ENCODE measurements at places on chromosomes 4 and X.

DNA sequence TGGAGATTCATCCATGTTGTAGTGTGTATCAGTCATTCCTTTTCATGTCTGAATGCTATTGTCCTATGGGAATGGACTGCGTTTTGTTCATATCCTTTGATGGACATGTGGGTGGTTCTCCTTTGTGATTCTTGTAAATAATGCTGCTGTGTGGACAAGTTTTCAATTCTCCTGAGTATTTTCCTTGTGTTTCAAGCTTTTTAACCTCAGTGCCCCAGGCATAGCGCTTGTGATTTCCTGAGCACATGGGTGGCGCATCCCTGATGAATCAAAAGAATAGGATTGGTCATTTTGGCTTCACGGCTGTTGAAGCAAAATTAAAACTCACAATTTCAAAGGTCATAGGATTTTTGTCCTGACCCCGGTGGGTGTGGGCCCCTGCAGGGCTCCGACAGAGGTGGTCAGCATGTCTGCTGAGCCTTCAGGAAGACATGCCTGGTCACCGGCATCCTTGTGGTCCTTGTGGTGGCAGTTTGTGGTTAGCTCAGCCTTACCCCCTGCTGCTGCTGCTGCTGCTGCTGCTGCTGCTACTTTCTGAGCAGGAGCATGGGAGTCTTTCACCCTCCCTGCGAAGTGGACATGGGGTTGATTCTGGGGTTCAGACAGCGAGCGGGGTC is 30.0 kb downstream of the SHROOM2 start:
- no peak for DNase-seq

DNA sequence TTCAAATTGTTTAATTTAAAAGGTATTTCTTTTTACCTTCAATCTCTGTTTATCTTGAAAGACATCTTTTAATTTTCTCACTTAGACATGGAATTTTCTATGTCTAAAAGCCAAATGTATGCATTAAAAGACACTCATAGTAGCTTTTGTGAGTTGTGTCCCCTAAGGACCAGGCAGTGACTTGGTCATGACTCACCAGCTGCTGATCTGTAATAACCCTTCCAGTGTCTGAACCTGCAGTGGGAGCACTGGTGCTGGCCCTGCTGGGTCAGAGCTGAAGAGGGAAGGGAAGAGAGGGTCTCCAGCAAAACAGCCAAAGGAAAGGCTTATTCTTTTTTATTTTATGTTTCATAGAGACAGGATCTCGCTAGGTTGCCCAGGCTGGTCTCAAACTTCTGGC is 31.1 kb upstream of the SH3D19 start:
- DNase-seq, result no peak

DNA sequence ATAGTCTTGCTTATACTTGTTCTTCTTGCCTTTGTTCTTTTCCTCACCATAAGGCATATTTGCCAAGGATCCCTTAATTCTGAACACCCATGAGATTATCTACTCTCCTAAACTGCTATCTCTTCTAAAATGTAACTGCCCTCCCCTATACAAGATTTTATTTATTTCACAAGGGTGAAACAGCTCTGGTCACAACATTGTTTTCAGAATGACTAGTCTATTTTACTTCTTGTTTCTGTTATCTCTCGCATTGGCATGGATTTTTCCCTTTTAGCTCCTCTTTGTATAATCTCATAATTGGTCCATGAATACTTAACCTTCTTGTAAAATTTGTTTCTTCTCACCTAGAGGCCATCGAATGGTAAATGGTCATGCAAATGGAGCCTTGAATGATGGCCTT is 17.2 kb upstream of the COL25A1 start:
- DNase-seq, result no peak

DNA sequence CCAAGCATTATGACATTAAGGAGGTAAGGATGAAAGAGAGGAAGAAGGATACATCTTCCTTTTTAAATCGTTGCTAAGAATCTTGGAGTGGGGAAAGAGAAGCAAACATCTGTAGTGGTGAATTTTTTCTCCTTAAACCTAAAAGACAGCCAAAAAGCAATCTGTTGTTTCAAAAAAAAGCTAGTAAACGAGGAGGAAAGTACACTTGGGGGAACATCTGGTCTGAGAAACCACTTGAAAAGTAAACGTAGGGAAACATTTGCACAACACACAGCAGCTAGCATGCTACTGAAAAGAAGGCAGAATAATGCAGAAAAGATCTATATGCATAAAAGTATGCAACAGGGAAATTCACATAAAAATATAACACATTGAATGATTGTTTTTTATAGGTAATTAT is 1485.6 kb downstream of the PCDH19 start:
- no peak for DNase-seq

GRCh38 chrX:31039327-31039711 is 32.5 kb downstream of the FTHL17 start:
- DNase-seq, result no peak

DNA sequence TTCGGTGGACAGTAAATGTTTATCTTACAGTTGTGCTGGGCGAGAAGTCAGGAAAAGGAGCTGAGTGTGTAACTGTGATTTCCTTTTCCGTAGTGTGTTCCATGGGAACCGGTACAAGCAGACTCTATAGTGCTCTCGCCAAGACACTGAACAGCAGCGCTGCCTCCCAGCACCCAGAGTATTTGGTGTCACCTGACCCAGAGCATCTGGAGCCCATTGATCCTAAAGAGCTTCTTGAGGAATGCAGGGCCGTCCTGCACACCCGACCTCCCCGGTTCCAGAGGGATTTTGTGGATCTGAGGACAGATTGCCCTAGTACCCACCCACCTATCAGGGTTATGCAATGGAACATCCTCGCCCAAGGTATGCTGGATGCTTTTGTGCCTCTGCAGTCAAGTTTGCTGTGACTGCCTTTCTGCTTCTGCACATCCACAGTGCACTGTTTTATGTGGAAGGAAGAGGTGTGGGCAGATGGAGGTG is 27.4 kb downstream of the NOCT start:
- no peak for DNase-seq

- no peak for DNase-seq
Observed at GRCh38 chrX:65463550-65463949, 71.0 kb downstream of the LAS1L start.

DNA sequence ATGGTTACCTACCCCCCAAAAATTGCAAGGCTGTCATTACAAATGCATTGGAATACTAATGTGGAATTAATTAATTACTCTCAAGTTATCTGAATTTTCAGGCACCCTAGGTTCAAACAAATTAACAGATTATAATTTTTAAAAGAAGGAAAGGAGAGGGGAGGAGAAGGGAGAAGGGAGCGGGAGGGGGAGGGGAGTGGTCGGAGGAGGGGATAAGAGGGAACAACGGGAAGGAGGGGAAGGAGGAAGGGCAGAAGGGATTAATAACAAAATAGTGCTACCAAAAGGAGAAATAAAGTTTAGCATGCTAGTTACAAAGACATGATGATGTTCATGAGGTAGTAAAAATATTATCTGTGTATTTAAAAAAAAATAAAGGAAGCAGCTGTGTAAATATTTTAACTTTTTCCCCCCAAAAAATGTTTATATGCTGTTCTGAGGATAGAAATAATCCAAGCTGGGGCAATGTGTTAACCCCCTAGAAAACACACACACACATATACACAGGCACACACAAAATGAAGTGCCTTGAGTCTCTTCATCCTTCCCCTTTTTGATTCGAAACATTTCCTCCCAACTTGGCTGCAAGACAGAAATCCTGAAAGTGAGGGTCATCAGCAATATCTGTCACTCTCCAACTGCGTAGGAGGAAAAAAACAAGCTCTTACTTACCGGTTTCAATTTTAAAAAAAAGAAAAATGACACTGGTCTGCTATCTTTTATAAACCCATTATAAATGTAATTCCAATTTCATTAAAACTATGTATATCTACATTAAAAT is 58.8 kb downstream of the PPP3CA start:
- DNase-seq, result no peak

DNA sequence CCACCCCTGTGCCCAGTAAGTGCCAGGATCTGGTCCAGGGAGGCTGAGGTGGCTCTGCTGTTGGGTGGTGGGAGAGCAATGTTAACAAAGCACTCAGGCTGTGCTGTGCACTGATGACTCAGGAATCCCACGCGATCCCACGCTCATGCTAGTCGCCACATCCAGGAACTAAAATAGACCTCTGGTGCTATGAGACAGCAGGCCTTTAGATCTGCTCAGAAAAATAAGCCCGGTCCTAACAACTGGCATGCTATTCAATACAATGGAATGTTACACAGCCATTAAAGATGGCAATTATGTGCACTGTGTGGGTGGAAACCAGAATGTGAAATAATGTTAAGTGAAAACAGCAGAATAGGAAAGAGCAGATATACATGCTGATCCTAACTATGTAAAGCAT is 26.0 kb downstream of the ARL13A start:
- peak; percentile 0 for DNase-seq

DNA sequence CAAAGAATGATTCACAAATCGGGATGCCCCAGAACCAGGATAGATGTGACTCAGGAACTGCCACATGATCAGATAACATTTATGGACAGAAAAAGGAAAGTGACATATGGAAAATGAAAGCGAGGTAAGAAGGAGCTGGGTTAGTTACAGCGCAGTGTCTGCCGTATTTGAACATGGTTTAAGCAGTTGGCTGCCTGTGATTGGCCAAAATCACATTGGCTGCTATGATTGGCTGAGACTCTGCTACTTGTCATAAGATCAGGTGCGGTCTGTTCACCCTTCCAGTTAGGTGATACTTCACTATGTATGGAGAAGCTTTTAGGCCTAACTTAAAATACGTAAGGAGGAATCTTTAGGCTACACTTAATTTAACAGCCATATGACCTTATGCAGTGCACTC is 322.7 kb upstream of the HAND2 start:
- no peak for DNase-seq

DNA sequence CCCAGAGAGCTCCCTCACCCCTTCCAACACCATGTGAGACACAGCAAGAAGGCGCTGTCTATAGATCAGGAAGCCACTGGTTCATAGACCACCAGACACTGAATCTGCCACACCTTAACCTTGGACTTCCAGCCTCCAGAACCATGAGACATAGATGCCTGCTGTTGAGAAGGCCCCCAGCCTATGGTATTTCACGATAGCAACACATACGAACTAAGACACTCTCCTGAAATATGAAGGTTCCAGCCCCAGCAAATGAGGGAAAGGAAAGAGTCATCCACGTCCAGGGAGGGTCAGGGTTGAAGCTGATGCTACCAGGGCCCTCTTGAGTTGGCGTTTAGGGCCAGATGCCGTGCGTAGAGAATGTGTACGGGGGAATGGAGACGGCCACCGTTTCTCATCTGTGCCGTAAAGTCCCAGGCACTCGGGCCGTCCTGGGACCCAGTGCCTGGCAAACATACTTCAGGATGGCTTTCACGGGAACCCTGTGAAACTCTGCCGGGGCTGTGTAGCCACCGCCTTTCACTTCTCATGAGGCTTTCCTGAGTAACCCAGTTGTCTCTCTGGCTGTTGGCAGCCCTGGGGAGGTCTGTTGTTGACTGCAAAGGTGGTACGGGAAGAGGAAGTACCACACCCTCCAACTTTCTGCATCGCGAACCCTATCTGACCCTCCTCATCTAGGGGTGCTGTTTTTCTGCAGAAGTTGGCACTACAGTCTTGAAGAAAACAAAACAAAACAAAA is 17.7 kb upstream of the P2RY8 start:
- no peak for DNase-seq

DNA sequence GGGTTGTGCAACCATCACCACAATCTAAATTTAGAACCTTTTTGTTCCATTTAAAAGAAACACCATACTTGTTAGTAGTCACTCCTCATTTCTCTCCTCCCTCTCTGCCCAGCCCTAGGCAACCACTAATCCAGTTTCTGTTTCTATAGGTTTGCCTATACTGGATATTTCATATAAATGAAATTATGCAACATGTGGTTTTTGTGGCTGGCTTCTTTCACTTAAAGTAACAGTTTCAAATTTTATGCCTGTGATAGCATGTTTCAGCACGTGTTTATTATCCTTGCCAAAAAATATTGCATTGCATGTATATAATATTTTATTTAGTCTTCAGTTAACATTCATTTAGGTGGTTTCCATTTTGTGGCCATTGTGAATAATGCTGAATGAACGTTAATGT is 437.6 kb downstream of the IL1RAPL1 start:
- DNase-seq, result no peak

DNA sequence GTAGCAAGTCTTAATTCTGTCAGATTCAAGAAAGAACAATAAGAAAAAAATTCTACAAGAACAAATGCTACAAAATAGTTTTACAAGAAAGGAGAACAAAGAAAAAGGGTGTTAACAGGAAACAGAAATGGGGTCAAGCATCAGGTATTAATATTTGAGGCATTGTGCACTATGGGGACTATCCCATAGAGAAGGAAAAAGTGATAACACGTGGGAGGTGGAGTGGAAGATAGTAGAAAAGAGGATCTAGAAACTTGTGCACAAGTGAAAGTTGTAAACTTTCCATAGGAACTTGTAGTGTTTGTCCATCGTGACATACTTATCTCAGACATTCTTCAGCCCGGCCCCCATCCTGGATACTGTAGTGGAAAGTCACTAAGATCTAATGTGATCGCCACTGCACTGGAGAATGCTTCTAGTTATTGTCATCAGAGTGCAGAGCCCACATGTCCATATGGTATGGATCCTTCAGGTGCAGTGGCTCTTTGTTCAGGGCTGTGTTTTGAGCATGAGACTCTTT is 15.4 kb upstream of the NFXL1 start:
- DNase-seq, result no peak

DNA sequence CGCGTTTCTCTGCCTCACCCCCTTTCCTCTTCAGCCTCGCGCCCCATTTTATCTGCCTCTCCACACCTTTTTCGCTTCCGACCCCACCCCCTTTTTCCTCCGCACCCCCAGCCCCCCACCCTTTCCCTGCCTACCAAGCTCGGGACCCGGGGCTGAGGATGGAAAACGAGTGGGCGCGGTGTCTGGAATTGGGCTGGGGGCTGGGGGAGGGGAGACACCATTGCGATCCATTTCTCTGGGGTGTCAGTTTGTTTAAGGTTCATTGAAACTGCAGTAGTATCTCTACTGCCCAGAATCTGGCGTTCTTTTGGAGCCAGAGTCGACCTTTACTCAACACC is 707 bp downstream of the SLC9A6 start:
- DNase-seq, result no peak

- DNase-seq, result no peak
Observed at GRCh38 chr4:101201421-101201820, 145.9 kb downstream of the PPP3CA start.

- DNase-seq, result no peak
Observed at GRCh38 chrX:21645886-21646285, 12.2 kb downstream of the KLHL34 start.

DNA sequence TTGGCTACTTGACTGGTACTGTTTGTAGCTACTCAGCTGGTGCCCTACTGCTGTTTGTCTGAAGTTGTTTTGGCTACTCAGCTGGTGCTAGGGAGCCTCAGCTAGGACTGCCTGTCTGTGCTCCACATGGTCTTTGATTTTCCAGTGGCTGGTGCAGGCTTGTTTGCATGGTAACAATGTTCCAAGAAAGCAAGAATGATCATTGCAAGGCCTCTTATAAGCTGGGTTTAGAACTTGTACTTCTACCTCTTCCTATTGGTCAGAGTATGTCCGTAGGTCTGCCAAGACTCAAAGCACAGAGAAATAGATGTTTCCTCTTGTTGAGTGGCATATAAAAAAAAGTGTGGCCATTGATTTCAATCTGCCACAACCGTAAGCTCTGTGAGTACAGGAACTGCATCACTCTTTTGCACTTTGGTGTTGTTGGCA is 17.6 kb downstream of the NFKB1 start:
- no peak for DNase-seq

Data from activated T-cell treated with anti-CD3 and anti-CD28 coated beads for 4 hours (primary cell).